ENCODE measurements at places on chromosomes 1 and 21.
A peak's percentile ranks its signal among the peaks of the same experiment; 100 is the strongest.

DNA sequence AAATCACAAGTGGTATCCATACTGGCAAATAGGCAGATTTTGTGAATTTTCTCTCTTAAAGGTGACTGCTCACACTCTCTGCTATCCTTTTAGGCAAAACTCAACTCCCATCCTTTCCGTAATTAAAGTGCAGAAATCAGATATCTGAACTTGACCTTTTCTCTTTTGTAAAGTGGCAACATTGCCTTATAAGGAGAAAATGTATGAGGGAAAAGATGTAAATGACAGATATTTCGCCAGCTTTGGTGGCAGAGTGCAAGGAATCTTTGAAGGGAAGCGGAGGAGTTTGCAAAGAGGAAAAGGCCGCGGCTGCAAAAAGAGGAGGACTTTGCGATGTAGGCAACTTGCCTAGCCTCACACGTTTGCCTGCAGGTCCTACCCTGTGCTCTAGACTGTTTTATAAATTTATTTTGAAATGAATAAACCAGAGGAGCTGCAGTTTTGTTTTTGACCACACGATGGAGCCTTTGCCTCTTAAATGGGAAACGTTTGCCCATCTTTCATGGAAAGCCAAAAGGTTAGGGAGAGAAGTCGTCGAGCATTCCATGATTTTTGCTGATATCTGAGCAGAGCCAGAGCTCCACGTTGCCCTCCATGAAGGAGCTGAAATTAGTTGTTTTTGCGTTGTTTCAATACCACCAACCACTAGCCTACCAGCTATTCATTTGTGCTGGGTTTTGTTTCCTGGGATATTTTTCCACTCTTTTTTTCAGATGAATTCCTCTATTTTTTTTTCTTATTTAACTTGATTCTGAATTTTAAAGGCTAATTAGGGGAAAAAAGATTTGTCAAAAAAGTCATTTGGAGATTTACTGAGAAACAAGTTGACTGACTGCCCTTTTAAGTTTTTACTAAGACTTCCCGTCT lies 242.3 kb downstream of the LMX1A start:
- DNase-seq = peak; percentile 64

- DNase-seq = no peak
Measured at GRCh38 chr21:34885125-34885524, 164.0 kb downstream of the RUNX1 start.

GRCh38 chr1:170680428-170680827 lies 16.5 kb downstream of the PRRX1 start:
- DNase-seq = no peak

DNA sequence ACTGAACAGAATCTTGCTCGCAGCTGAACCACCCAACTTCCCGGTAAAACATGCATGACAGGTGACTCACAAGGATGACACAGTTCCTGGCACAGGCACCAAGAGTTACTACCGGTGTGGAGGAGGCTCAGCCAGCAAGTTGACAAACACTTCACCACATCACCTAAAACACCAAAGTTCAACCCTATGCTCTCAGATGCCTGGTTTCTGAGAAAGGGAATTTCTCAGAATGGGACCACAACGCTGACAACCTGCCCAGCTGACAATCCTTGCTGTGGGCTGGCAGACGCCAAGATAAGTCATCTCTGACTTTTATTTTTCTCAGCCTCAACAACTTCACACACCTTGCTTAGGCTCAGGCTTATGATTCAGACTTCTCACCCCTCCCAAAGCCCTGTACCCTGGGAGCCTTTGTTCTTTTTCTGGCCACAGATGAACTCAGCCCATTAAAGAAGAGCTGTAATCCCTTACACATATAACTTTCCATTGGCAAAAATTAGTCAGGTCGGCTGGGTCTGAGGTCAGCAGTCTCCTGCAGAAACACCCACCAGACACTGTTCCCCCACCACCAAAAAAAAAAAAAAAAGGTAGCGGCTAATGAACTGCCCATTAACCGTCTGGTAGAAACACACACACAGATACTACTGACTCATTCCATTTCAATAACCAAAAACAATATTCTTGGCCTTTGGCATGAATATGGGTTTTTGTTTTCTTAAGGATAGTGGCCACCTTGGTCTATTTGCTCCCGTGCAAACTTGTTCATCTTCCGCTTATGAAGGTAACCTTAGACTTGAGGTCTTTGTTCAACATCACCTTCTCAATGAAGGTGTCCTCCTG lies 10.8 kb upstream of the TIAM1 start:
- no peak for DNase-seq

DNA sequence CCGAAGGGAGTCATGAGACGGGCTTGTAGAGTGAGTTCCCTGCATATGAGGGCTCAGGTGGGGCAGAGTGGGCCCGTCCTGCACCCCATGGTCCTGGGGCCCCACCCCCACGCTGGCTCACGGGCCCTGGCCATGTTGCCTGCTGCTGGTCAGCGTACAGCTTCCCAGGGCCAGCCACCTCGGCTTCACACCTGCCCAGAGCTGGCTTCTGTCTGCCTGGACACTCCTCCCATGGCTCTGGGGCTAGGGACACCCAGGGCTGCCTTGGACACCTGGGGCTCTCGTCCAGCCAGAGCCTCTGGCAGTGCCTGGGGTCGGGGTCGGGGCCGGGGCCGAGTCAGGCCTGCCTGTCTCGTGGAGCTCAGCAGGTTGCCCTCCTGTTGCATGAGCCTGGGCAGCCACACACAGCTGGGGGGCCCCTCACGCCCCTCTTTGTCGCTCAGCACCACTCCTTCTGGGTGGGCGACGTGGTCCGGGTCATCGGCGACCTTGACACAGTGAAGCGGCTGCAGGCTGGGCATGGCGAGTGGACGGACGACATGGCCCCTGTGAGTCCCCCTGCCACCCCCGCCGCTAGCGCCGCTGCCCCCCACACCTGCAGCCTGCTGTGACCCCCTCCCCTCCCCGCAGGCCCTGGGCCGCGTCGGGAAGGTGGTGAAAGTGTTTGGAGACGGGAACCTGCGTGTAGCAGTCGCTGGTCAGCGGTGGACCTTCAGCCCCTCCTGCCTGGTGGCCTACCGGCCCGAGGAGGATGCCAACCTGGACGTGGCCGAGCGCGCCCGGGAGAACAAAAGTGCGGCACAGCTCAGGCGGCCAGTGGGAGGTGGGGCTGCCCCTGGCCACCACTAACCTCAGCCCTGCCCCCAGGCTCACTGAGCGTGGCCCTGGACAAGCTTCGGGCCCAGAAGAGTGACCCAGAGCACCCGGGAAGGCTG lies 5.5 kb upstream of the MMP23B start:
- no peak for DNase-seq

GRCh38 chr1:27414091-27414490 lies 21.7 kb downstream of the GPR3 start:
- no peak for DNase-seq

GRCh38 chr1:115797486-115797885 lies 29.0 kb upstream of the CASQ2 start:
- DNase-seq = no peak

- DNase-seq = peak; percentile 98
Measured at GRCh38 chr1:19505693-19506457, 20.5 kb upstream of the CAPZB start.

- DNase-seq = no peak
Measured at GRCh38 chr1:213572912-213573647, 414.7 kb upstream of the PROX1 start.

DNA sequence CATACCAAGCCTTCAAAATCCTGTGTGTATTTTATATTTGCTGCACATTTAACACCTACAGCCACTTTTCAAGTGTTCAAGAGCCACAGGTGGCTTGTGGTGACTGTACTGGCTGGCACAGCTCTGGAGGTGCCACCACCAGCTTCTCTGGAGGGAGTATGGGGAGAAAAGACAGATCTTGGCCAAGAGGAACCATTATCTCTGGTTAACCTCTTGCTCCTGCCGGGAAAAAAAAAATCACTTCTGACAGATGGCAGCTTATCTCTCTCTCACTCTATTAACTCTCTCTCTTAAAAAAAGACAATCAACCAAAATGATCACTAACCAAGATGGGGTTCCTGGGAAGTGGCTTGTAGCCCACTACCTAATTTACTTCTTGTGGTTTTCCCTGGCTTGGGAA lies 1.2 kb upstream of the RIIAD1 start:
- DNase-seq = no peak

DNA sequence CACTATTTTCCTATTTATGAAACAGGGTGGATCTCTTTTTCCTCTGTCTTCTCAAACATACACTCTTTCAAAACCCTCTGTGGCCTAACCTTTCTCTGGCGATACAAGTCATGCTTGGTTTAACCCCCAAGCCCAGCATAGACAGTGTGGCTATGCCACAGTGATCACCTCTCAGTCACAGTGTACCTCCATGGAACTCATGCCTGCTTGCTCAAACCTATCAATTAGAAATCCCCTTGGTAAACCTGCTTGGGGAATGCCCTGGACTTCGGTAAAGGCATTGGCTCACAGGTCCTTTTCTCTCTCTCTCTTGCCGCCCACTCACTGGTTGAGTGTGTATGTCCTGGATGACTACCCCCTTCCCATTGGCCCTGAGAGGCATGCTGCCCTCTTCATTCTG lies 147.5 kb downstream of the CYYR1 start:
- DNase-seq = no peak

GRCh38 chr1:87535551-87535950 lies 206.9 kb downstream of the LMO4 start:
- no peak for DNase-seq

DNA sequence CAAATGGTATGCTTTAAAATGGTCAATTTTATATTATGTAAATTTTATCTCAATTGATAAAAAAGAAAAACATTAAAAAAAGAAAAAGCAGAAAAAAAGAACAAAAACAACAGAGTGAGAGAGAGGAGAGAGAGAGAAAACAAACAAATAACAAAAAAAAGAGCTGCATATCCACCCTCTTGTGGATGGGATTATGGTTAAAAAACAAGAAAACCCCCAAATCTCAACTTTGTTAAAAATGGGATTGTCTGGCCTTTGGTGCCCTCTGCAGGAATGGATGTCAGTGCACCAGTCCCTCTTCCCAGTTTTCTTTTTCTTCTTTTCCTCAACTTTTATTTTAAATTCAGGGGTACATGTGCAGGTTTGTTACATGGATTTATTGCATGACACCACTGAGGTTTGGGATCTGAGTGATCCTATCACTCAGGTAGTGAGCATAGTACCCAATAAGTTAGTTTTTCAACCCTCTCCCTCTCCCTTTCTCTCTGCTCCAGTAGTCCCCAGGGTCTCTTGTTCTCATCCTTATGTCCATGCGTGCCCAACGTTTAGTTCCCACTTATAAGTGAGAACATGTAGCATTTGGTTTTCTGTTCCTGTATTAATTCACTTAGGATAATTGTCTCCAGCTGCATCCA lies 28.1 kb downstream of the RNF187 start:
- peak; percentile 68 for DNase-seq

DNA sequence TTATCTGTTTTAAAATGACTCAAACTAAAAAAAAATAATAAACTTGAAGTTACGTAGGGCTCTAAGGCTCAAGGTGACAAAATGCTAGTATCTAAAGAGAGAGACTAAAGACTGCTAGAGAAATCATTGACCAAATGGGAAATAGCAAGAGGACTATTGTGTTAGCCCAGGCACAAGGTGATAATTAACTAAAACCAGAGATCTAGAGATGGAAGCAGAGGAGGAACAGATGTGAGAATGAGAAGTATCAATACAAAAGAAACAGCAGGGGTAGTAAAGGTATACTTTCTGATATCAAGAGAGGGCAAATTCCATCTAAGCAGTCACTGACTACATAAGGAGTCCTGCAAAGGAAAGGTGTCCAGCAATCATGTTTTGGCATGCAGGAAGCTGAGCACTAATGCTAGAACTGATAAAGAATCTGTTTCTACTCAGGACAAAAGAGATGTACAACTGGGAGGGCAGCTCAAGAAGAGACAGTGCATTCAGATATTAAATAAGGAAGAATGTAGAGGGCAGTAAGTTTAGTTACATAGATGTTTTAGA lies 100.2 kb upstream of the GNG4 start:
- no peak for DNase-seq

DNA sequence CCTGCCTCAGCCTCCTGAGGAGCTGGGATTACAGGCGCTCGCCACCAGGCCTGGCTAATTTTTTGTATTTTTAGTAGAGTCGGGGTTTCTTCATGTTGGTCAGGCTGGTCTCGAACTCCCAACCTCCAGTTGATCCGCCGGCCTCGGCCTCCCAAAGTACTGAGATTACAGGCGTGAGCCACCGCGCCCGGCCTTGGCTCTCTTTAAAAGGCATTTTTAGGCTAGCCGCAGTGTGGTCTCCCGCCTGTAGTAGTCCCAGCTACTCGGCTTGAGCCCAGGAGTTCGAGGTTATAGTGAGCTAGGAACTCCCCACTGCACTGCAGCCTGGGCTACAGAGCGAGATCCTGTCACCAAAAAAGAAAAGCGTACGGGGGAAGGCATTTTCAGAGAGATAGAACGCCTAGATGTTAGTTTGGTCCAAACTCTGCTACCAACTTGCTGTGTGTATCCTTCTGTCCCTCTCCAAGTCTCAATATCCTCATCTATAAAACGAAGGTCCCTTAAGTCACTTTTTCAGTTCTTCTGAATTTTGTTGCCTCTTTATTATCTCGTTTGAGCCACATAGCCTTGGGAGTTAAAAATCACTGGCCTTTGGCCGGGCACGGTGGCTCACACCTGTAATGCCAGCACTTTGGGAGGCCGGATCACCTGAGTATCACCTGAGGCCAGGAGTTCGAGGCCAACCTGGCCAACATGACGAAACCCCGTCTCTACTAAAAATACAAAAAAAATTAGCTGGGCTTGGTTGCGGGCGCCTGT lies 734 bp downstream of the MED18 start:
- DNase-seq = peak; percentile 31

DNA sequence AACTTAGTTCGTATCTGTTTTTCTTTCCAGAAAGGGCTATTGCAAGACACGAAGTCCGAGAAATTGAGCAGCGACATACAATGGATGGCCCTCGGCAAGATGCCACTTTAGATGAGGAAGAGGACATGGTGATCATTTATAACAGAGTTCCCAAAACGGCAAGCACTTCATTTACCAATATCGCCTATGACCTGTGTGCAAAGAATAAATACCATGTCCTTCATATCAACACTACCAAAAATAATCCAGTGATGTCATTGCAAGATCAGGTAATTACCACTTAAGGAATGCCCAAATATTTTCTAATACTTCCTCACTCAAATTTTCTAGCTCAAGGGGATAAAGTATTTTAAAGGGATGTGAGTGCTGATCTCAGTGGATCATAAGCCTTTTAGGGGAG lies 158.5 kb downstream of the HS2ST1 start:
- no peak for DNase-seq

- DNase-seq = peak; percentile 6
Measured at GRCh38 chr1:226486161-226486560, 62.4 kb upstream of the STUM start.

- no peak for DNase-seq
Measured at GRCh38 chr1:20854529-20854928, 67.4 kb upstream of the HP1BP3 start.

All from Kasumi-1 (cell line).